ENCODE measurements at places on chromosomes 7 and 10. TPM values are rescaled to one million over a fixed set of nuclear protein-coding genes. Genes with fewer than 3 reads are reported as not detected.

- no peak for DNase-seq
Observed at GRCh38 chr10:15824498-15824897, 35.8 kb downstream of the MINDY3 start.

Gene MPP7
- 31.2 TPM for total RNA-seq

Gene HOXA6
- total RNA-seq, result 8.4 TPM

DNA sequence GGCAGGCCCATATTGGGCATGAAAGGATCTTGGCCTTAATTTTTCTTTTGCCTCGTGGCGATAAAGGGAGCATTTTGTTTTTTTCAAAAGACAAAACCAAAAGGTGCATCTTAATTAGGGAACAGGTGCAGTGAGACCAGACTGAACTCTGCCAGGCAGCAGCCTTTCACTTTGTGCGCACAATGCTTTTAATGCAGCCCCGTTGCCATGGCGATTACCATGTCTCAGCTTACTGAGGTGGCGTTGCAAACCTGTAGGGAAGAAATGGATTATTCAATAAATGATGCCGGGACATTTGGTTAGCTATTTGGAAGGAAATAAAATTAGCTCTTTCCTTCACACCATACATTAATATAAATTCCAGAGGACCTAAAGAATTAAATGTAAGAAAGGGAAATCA, 61.9 kb downstream of the MYL10 start:
- no peak for DNase-seq

Gene CPA1
- 0.63 TPM for total RNA-seq

- DNase-seq, result no peak
Observed at GRCh38 chr7:20312562-20312961, 18.1 kb upstream of the ITGB8 start.

Gene LEP
- total RNA-seq, result not detected

- no peak for DNase-seq
Observed at GRCh38 chr10:44910602-44911001, 535 bp upstream of the TMEM72 start.

GRCh38 chr7:80623503-80624252, 14.8 kb upstream of the CD36 start:
- DNase-seq, result no peak

Gene CAMK2B
- 1.5 TPM for total RNA-seq

DNA sequence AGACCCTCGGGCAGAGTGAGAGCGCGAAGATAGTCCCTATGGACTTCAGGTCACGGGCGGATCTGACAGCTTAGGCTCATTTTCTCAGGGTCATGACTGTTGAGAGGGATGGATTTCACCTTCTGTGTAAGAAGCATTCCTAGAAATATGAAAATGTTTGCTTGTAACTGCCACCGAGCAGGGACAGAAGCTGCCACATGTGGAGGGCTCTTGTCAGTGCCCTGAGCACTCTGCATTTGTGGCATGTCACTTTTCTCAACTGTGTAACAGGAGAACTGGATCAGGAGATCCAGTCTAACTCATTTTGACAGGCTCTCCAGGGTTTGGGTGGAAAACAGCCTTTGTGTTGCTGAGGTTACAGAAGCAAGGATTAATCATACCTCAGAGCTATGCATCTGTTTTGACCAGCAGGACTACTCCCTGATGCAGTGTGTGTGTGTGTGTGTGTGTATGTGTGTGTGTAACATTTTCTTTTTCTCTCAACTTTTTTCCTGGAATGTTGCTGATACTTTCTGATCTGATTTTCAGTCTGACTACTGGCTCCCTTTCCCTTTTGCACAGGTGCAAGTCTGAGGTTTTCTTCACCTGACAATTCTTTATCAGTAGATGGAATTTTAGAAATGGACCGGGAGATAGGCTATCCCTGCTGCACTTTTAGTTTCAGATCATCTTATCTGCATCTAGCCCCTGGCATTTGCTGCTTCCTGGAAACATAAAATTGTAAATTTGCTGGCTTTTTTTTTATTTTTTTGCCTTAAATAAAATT, 183.3 kb downstream of the STK31 start:
- no peak for DNase-seq

- DNase-seq, result no peak
Observed at GRCh38 chr7:74674166-74674565, 16.6 kb downstream of the GTF2I start.

- no peak for DNase-seq
Observed at GRCh38 chr10:119812684-119813083, 60.0 kb downstream of the MCMBP start.

DNA sequence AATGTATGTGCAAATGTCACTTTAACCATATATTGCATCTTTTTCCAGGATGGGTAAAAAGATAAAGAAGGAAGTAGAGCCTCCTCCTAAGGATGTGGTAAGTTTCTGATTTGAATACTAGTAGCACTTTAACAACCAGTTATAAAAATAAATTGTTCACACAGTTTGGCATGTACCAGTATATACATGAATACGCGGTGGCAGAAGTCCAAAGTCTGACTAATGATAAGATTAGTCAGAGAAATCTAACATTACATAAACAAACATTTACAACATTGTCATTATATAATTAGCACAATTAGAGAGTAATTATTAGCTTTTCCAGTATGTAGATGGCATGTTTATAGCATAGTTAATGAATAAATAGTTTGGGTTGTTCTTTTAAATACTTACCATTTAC, 4.1 kb downstream of the ARMC3 start:
- DNase-seq, result no peak

GRCh38 chr10:65213170-65213569, 1692.0 kb downstream of the REEP3 start:
- no peak for DNase-seq

DNA sequence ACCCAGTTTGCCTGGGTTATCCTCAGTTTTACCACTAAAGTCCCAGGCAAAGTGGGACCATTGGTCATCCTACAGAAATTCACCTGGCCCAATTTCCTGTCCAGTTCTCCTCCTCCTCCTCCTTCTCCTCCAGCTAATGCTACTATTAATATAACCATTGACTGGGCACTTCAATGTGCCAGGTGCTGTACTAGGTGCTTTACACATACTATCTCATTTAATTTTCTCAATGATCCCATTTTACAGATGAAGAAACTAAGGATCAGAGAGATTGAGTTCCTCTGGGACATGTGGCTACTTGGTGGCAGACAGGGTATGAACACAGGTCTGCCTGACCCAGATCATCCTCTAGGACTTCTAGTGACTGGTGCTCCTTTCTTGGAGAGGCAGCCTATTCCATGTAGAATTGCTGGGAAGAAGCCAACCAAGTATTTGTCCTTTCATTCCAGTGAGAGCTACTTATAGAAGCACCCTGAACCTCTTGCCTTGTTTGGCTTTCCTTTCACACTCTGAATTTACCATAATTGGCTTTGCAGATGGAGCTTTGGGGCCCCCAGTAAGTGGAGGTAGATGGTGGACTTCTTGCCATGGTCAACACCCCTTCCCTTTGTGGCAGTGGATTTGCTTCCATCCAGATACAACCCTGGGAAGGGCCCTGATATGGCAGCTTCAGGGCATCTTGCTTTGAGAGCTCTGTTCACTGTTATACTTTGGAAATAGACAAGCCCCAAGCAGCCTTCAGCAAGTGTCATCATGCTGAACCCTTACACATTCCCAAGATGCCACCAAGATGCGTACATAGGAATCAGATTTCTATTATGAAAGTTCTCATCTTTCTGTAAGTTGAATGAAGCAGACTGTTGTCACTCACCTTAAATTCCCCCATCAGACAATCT, 78.7 kb downstream of the MYOF start:
- DNase-seq, result no peak
